Cardiac septum (tissue), 1 donor: ENCODE measurements at places on chromosomes 7 and 10.

DNA sequence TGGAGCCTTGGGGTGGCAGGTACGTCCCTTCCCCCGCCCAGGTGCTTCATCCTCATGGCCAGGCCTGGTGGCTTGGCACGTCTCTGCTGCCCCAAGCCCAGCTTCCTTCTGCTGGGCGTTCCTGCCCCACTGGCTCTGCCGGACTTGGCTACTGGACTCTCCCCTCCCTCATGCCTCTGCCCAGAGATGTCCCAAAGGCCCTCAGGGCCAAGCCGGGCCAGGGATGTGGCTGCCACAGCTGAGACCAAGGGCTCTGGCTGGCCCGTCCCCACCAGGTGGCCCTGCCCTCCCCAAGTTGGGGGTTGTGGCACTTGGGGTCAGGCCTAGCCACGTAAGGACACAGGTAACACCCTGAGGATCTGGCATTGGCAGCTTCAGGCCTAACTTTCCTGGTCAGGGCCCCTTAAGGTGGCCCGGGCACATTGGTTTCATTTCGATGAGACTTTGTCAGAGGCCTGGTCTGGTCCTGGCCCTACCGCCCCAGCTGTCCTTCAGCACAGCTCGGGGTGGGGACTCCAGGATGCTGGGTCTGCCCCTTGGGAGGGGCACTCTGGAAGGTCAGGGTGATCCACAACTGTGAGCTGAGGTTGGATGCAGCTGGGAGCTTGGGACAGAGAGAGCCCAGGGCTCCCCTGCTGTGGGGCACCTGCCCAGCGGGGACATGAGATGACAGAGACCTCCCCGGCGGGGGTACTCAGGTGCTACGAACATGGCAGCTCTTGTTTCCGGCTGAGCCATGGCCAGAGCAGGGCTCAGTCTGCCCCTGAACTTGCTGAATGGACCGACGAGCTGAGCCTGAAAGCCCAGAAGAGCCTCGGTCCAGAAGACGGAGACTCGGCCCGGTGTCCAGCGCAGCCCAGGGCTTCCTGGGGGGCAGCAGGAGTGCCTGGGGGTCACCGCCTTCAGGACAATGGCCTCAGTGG is 2.9 kb downstream of the BHLHA15 start:
- DNase-seq = peak; percentile 75

GRCh38 chr10:103492655-103493261 is 747 bp upstream of the NEURL1 start:
- DNase-seq = no peak

DNA sequence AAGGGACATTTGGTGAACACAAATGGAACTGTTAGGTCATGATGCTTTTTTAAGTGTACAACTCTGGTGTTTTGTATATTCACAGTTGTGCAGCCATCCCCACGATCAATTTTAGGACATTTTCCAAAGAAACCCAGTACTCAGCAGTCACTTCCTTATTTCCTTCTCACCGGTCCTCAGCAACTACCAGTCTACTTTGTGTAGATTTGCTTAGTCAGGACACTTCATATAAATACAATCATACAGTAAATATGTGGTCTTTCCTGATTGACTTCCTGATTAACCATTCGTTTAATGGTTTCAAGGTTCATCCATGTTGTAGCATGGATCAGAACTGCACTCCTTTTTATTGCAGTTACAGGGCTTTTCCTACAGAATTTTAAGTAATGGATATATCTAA is 14.4 kb downstream of the SGPL1 start:
- DNase-seq = no peak

DNA sequence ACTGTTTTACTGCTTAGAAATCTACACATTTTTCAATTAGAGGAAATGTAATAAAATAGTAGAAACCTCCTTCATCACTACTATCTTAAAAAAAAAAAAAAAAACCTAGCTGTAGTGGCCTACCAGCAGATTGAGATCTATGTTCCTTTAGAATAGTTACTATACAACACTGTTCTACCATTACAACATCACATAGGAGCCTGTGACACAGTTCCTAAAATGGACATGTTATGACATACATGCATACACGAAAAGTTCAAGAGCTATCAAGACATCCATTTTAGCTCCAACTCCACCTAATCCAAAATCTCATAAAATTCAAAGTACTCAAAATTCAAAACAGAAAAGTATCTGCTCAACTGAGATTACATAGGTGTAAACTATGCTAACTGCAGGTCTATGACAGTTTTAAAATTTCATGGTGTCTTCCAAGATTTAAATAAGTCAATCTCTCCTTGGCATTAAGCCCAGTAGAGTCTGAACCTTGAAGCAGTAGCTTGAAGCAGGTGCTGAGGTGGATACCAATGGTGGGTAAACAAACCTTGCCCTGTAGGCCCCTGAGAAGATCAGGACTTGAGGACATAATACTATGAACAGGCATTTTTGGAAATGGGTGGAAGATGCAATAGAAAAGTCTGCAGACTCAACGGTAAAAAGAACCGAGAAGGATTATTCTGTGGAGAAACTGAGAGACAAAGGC is 17.0 kb downstream of the CACUL1 start:
- no peak for DNase-seq

DNA sequence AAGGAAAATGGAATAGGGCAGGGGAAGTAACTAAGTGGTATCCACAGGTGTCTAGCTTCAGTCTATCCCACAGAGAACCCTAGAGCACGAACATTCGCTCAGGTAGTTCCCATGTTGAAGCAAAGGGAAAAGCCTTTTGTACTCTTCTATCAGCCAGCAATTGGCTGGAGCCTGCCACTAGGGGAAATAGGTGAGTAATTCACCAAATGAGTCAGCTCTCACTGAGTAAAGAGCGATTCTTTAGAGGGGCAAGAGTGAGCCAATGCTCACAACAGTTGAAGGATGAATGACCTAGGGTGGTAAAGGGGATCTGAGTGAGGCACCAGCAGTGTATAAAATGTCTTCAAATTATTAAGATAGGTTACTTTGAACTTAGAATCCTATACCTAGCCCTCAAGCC is 94.1 kb upstream of the ZNF800 start:
- DNase-seq = no peak

DNA sequence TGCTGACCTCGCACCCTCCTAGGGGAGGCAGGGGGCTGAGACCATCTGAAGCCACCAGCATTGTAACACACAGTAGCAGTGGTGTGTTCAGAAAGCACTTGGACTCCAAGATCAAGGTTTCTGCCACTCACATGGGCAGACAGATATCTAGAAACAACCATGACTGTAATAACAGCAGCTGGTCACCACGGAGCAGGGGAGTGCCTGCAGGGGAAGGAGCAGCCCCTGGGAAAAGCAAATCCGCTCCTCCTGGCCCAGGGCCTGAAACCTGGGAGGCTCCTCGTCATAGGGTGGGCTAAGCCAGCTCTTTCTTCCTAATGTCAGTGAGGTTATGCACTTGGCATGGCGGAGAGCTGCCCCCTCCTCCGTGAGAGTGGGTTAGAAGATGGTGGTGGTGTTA is 118.4 kb upstream of the INSYN2A start:
- DNase-seq = no peak

- DNase-seq = peak; percentile 75
Observed at GRCh38 chr10:42951486-42952251, 125.2 kb upstream of the RET start.

DNA sequence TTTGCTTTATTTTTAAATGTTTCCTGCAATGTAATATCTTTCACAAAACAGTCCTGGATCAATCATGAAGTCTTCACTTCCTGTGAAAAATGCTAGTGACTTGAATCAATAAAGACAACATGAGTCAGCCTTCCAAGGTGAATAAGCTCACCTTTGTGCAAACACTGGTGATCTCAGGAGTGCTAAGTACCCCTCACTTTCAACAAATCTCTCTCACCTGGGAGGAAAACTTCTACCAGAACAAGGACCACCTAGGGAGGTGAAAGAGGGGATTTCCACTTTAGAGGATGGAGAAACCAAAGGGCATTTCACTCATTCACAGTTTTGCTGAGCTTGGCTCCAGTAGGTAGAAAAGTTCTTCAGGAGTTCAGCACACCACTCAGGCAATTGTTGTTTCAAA is 64.8 kb downstream of the CALD1 start:
- no peak for DNase-seq

DNA sequence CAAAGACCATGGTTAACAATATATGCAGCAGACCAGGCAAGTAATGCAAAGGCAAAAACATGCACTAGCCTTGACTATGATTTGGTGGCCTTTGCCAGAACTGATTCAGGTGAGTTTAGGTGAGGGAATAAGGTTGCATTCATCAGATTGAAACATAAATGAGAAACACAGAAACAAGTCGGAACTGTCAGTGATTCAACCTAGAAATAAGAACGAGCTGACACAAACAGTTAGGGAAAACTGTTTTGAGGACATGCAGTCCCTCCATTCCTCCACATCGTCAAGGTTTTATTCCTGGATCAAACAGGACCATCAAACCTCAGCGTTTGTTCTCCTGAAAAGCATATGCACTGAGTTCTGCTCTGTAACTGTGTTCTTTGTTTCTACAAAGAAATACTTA is 1.8 kb downstream of the ZNF248 start:
- no peak for DNase-seq

- peak; percentile 75 for DNase-seq
Observed at GRCh38 chr10:44352316-44353127, 32.4 kb downstream of the CXCL12 start.

DNA sequence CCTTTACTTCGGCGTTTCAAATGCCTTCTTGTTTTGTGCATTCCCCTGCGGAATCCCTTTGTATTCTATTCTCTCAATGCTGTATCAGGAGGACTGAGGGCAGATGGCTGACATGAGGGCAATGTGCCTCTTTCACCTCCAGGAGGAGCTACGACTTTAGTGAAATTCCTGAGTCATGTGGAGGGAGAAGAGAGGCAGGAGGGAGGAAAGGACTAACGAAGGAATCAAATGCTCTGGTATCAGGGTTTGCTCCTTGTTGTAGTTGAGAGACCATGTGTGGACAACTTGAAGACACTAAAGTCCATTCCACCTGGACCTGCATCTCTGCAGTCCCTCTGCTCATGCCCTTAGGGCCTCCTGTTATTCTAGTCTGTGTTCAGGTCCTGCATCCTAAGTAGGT is 40.2 kb upstream of the PRSS58 start:
- DNase-seq = no peak

GRCh38 chr7:44218418-44219201 is 17.8 kb downstream of the YKT6 start:
- peak; percentile 72 for DNase-seq

DNA sequence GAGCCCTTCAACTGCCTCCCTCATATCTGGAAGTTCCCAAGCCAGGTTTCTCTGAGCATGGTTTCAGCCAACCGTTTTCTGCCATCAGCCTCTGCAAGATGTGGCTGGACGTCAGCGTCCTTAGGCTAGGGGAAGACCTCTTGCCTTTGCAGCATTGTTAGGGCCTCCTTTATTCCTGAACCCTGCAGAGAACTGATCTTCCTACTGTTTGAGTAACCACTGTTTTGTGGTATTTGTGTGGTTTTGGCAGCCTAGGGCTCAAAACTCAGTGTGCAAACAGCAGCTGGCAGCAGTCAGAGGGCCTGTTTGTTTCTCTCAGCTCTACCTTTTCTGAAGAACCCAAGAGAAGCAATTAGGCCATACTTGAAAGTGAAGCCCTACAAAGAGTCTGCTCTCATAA is 83.4 kb upstream of the SEMA3E start:
- no peak for DNase-seq

DNA sequence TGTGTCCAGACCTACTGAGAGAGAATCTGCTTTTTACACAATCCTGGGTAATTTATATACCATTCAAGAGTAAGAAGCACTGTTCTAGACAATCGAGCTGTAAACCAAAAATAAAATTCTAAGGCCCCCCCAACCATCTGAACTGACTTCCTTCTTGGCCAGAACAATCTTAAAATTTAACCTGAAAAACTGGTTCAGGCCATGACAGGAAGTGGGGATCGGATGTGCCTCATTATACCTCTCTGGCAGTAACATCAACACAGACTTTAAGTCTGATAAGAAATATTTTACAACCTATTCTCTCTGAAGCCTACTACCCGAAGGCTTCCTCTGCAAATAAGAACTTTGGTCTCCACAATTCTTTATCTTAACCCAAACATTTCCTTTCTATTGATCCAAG is 75.2 kb upstream of the KIF5B start:
- no peak for DNase-seq

GRCh38 chr10:21413680-21414079 is 111.8 kb downstream of the SKIDA1 start:
- DNase-seq = no peak

DNA sequence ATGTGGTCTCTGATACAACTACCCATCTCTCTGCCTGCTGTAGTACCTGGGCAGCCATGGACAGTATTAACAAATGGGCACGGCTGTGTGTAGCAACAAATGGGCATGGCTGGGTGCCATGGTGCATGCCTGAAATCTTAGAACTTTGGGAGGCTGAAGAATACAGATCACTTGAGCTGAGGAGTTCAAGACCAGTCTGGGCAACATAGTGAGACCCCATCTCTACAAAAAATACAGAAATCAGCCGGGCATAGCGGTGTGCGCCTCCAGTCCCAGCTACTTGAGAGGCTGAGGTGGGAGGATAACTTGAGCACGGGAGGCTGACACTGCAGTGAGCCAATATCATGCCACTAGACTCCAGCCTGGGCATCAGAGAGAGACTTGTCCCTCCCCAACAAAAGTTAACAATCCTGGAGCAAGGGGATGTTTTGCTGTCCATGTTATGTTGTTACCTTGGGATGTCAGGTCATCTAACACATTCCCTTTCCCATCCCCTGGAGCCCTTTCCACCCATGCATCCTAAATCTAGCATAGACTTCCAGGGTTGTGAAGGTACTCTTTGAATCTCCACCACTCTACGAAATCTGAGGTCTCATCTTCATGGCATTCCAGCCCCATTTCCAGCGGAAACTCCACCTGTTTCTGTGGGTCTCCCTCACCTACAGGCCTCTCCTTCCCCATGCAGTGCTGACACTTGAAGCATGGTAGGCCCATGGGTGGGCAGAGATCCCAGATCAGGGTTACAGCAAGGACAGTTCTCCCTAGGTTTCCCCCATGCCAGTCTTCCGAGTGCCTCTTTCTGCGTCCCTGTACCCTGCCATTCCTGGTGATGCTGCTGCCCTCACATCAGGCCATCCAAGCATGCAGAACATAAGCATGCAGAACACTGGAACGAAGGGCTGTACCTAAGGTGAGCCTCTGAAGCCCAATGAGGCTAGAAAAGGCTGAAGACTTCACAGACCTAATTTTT is 13.1 kb downstream of the FXYD4 start:
- peak; percentile 47 for DNase-seq

- DNase-seq = no peak
Observed at GRCh38 chr7:82435769-82436168, 7.8 kb downstream of the CACNA2D1 start.

DNA sequence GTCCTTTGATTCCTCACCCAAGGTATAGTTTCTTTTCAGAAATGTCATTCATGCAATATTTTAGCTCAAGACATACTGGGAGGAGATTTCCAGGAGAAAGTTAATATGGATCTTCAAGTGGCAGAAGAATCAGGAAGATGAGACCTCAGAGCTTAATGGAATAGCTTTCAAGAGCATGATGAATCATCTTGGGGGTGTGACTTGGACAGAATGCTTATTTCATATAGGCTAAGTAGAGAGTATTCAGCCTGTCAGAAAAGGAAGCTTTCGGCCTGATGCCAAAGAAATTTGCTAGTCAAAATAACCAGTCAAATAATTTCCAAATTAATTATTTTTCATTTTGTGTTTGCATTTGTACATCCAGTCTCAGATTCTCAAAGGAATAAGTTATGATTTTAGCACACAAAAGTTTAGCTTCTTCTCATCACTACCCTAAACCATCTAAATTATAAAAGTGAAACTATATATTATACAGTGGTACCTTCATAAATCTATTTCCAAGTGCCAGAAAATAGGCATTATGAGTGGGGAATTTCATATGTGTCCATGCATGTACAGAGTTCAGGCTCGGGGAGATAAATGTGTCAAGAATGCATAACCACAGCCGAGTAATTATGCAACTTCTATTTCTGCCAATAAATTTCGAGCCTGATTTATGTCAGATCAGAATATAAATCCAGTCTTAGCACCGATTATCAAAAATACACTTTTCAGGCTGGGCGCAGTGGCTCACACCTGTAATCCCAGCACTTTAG is 27.3 kb upstream of the CALD1 start:
- no peak for DNase-seq
